ENCODE measurements at places on chromosomes 5 and 9.

GRCh38 chr5:127684726-127685467, 18.3 kb upstream of the CCDC192 start:
- no peak for DNase-seq

GRCh38 chr9:126419475-126419874, 92.8 kb downstream of the MVB12B start:
- no peak for DNase-seq

DNA sequence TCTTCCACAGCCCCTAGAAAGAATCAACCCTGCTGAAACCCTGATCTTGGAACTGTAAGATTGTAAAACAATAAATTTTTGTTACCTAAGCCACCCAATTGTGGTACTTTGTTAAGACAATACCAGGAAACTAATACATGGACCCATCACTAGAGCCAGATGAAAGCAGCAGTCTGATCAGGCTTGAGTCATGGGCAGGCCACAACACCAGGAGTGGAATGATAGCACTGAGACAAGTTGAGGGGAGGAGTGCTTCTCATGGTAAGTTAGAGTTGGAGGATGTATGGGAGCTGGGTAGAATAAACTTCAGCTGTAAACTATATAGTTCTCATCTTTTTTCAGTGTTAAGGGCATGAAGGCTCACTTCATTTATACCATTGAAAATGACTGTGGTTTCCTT, 164.4 kb upstream of the OR13F1 start:
- no peak for DNase-seq

DNA sequence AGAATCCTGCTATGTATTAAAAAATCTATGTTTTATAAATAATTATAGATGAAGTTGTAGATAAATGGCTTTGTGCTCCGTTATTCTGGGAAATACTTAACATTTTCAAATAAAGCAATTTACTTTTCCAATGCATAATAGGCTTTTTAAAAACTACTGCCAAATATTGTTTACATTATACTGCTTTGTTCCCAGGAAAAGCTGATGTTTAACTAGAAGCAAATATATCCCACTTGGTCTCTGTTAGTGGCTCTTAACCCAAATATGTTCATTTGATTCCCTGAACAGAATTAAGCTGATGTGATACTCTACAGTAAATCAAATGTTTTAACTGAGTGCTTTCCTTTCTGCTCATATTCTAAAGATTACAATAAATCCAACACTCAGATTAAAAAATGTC, 326.3 kb downstream of the SLCO4C1 start:
- DNase-seq: no peak

DNA sequence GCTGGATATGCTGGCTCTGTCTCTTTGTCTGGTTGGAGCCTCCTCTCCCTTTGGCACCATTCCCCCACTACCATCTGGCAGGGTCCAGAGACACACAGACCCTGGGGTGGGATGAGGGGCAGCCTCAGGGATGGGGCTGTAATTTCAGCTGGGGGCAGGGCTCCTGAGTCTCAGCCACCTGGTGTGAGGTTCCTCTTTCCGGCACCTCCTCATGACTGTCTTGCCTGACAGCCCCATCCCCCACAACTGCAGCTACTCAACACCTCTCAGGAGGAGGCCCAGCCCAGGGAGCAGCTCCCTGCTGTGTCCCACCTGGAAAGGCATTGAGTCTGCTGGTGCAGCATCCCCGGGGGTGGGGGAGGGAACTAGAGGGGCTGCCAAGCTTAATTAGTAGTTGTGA, 11.7 kb upstream of the RPS14 start:
- no peak for DNase-seq
